ENCODE measurements at places on chromosomes 11 and 22. TPM values are rescaled to one million over a fixed set of nuclear protein-coding genes. Genes with fewer than 3 reads are reported as not detected.

GLB1L3 gene
- polyA plus RNA-seq: not detected

TESMIN gene
- 1.1 TPM for polyA plus RNA-seq

DRD2 gene
- 0.08 TPM for polyA plus RNA-seq

DNA sequence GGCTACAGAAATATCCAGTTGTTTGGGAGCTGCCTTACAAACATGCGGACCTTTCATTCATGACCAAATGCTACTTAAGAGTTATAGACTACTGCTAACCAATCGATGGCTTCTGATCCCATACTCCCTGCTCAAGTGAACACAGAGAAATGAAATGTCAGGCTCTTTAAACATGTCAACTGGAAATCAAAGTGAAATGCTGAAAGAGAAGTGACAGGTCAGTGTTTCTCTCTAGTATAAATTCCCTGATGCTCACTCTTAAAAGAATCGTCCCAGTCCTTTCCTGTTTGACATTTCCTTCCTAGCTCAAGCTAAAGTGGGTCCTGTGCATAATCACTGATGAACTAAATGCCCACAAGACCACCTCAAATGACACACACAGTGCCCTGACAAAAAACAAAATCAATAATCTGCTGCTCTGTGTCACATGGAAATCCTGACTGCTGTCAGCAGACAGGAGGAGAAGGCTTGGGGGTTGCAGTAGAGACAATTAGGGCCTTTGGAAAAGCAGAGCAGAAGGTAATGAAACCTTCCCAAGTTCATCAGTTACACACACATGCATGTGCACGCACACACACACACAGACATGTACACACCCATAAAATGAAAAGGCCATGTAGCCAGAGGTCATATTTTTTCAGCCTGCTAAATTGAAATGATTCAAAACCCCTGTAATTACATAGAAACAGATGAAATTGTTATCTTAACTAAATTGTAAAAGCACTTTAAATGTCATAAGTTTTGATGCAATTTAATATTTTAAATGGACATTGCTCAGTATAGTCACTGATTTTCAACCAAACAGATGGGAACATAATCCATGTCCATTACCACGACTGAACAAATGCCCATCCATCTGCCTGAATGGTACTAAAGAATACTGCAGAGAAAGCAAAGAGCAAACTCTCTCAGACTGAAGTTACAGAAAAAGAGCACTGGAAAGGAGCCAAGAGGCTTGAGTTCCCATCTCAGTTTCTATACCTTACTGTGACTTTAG lies 330.7 kb downstream of the TTC28 start:
- no peak for DNase-seq

DNA sequence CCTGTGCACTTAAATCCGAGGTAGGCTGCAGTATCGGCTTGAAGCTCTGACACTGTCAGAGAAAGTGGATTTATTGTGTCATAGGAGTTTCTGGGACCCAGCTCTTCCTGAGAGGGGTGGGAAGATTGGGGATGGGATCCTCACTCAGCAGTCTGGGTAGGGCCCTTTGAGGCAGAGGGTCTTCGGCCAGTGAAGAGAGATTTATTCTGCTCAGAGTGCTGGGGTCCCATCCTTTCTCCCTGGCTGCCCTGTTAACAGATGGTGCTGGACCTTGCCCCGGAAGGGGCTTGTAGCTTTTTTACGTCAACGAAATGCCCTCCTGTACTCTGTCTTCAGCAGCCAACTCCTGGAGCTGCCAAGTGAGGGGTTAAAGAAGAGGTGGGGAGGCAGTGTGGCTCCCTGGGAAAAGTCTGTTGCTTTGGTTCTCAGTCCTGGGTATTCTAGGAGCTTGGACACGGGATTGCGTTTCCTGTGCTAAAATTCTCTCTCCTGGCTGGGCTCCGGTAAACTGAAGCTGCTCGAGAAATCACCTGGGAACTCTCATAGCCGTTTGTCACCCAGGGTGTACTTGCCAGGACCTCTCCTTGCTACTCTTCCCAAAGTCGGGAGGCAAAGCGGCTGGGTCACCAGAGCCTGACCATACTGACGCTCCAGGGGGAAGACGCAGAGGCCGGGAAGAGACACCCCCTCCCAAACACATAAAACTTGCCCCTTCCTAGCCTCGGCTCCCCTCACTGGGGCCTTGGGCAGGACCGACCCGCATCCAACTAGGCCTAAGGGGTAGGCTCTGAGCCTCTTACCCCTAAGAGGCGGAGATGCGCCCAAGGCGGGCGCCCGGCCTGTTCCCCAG lies 806 bp upstream of the SMDT1 start:
- DNase-seq: no peak

- no peak for DNase-seq
These were observed 479.1 kb downstream of the OPCML start for GRCh38 chr11:133053124-133053776.

GRCh38 chr22:37672206-37672919 lies 3.1 kb upstream of the LGALS1 start:
- DNase-seq: no peak

DNA sequence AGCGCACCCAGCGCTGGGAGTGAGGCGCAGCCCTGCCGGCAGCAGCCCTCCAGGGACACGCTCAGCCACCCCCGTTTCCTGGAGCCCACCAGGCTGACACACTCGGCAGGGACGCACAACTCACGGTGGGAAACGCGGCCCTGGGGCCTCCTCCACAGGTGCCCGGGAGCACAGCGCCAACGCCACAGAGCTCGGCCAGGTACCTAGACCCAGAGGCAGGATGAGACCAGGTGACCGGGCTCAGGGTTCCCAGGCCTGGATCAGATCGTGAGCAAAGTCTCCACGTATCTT lies 18.0 kb downstream of the TUBGCP6 start:
- no peak for DNase-seq
